ENCODE measurements at places on chromosomes 1 and 21. TPM values are rescaled to one million over a fixed set of nuclear protein-coding genes. Genes with fewer than 3 reads are reported as not detected.

The LRRC71 gene
- 0.14 TPM for total RNA-seq

The LPAR3 gene
- total RNA-seq = 0.16 TPM

The CHIA gene
- not detected for total RNA-seq

The LCK gene
- total RNA-seq = not detected

The CACNA1S gene
- not detected for total RNA-seq

The ARPC5 gene
- 176 TPM for total RNA-seq

The DEPDC1 gene
- total RNA-seq = 13.5 TPM

The ANGPTL7 gene
- total RNA-seq = not detected

The PPP1R12B gene
- total RNA-seq = 2.4 TPM

The ABCG1 gene
- 2.7 TPM for total RNA-seq

The TADA1 gene
- 13.6 TPM for total RNA-seq

The ST6GALNAC5 gene
- total RNA-seq = not detected

The KLHDC9 gene
- total RNA-seq = 1.0 TPM

Measured in A549 treated with Mapracorat at 1 μM for 4 hours (cell line).